ENCODE measurements at places on chromosomes 11 and 22.

GRCh38 chr11:128565881-128566280 is 21.5 kb downstream of the ETS1 start:
- H3K27me3 ChIP-seq = no peaks in the 10 kb centered on the region
- DNase-seq = peak; percentile 70
- H3K27ac ChIP-seq = no peak overlapping the region
- H3K4me3 ChIP-seq = no peak overlapping the region
- no peaks in the 10 kb centered on the region for H3K4me1 ChIP-seq
- H3K36me3 ChIP-seq = no peaks in the 10 kb centered on the region

GRCh38 chr22:17143826-17144225 is 15.3 kb downstream of the HDHD5 start:
- H3K4me1 ChIP-seq = no peaks in the 10 kb centered on the region
- DNase-seq = no peak
- no peaks in the 10 kb centered on the region for H3K27me3 ChIP-seq
- H3K27ac ChIP-seq = no peak overlapping the region
- H3K36me3 ChIP-seq = no peaks in the 10 kb centered on the region
- no peak overlapping the region for H3K4me3 ChIP-seq

- H3K36me3 ChIP-seq = no peaks in the 10 kb centered on the region
- peaks cover 1% of the 10 kb centered on the region for H3K4me1 ChIP-seq
- no peak for DNase-seq
- no peaks in the 10 kb centered on the region for H3K27me3 ChIP-seq
Measured at GRCh38 chr11:105027678-105028077, 4.7 kb upstream of the CASP5 start.

GRCh38 chr11:126914166-126914565 is 86.4 kb downstream of the KIRREL3 start:
- H3K27ac ChIP-seq = no peak overlapping the region
- no peak overlapping the region for H3K4me3 ChIP-seq
- no peaks in the 10 kb centered on the region for H3K36me3 ChIP-seq
- DNase-seq = no peak
- H3K27me3 ChIP-seq = no peaks in the 10 kb centered on the region
- H3K4me1 ChIP-seq = no peaks in the 10 kb centered on the region

GRCh38 chr11:75591966-75592365 is 29.9 kb downstream of the SERPINH1 start:
- H3K36me3 ChIP-seq = no peaks in the 10 kb centered on the region
- no peak overlapping the region for H3K27ac ChIP-seq
- H3K4me1 ChIP-seq = peaks cover 9% of the 10 kb centered on the region
- DNase-seq = no peak
- no peak overlapping the region for H3K4me3 ChIP-seq
- no peaks in the 10 kb centered on the region for H3K27me3 ChIP-seq

DNA sequence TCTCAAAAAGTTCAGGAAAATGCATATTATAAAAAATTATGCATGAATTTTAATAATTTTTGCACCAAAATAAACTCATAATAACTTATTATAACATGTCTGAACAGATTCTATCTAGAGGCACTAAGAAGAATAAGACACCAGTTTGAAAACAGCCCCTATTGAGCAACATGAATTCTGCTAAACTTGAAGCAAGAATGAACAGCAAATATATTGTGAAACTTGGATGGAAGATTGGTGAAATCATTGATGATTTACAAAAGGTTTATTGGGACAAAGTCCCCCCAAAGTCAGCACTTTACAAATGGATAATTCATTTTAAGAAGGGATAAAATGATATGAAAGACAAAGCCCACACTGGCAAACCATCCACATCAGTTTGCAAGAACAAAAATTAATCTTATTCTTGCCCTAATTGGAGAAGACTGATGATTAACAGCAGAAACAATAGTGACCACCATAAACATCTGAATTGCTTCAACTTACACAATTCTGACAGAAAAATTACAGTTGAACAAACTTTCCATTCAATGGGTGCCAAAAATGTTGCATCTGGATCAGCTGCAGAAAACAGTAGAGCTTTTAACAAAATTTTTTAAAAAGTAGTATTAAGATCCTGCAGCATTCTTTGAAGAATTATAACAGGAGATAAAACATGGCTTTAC is 257.5 kb upstream of the FAT3 start:
- H3K4me3 ChIP-seq = no peak overlapping the region
- H3K27me3 ChIP-seq = no peaks in the 10 kb centered on the region
- no peak overlapping the region for H3K27ac ChIP-seq
- DNase-seq = no peak

DNA sequence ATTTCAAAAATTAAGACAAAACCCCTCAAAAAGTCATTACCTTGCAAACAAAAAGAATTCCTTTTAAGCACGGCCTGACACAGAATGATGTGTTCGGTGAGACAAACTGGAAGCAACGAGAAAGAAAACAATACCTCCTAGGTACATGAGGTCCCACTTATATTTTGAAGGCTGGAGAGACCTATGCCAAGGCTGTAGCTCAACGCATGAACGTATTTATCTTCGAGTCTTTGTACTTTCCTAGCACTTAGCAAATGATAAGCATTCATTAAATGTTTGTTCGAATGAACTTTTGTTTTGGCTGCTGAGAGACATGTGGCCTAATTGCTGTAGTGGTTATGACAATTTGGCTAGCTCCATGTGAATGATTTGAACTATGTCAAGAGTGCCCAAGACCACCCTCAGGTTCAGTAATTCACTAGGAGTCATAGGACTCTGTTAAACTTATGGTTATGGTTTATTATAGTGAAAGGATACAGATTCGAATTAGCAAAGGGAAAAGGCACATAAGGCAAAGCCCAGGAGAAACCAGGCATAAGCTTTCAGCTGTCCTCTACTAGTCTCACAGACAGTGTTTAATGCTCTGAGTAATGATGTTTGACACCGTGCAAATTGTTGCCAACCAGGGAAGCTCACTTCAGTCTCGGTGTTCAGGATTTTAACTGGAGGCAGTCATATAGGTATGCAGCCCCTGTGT is 26.0 kb upstream of the HORMAD2 start:
- H3K27me3 ChIP-seq = no peaks in the 10 kb centered on the region
- no peak for DNase-seq
- H3K36me3 ChIP-seq = no peaks in the 10 kb centered on the region
- H3K4me3 ChIP-seq = no peak overlapping the region
- peak overlapping the region; percentile 7 for H3K27ac ChIP-seq

DNA sequence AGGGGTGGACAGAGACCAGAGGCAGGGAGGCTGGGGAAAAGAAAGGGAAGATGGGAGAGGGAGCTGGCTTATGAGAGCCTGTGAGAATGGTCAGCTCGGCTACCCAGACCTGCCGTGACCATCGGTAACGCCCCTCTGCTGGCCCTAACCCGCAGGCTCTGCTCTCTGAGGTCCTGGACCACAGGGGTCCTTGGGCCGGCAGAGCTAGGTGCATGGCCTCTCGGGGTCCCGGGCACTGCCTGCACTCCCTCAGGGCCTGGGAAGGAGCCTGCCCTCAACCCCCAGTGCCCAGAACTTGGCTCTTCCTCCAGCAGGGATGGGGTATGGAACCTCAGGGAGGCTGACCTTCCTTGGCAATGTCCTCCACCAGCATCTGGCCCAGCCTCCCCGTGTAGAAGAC is 13.2 kb downstream of the GGT5 start:
- no peak for DNase-seq
- no peaks in the 10 kb centered on the region for H3K36me3 ChIP-seq
- H3K27ac ChIP-seq = no peak overlapping the region
- H3K4me3 ChIP-seq = no peak overlapping the region
- peaks cover 5% of the 10 kb centered on the region for H3K4me1 ChIP-seq

- no peak overlapping the region for H3K27ac ChIP-seq
- no peaks in the 10 kb centered on the region for H3K4me1 ChIP-seq
- no peak overlapping the region for H3K4me3 ChIP-seq
- no peaks in the 10 kb centered on the region for H3K36me3 ChIP-seq
- H3K27me3 ChIP-seq = no peaks in the 10 kb centered on the region
Measured at GRCh38 chr11:10379871-10380568, 75.0 kb upstream of the AMPD3 start.

GRCh38 chr11:86481399-86481798 is 106.7 kb downstream of the CCDC81 start:
- no peak for DNase-seq
- H3K36me3 ChIP-seq = no peaks in the 10 kb centered on the region
- H3K27ac ChIP-seq = no peak overlapping the region
- H3K27me3 ChIP-seq = no peaks in the 10 kb centered on the region
- no peak overlapping the region for H3K4me3 ChIP-seq

GRCh38 chr11:69040581-69041260 is 8.0 kb upstream of the TPCN2 start:
- H3K36me3 ChIP-seq = no peaks in the 10 kb centered on the region
- no peak for DNase-seq
- H3K27me3 ChIP-seq = no peaks in the 10 kb centered on the region
- H3K4me3 ChIP-seq = no peak overlapping the region

GRCh38 chr11:84430661-84431060 is 1144.5 kb upstream of the CCDC90B start:
- peak; percentile 17 for DNase-seq
- H3K36me3 ChIP-seq = no peaks in the 10 kb centered on the region
- no peak overlapping the region for H3K27ac ChIP-seq
- peaks cover 5% of the 10 kb centered on the region for H3K27me3 ChIP-seq
- H3K4me3 ChIP-seq = no peak overlapping the region
- H3K4me1 ChIP-seq = no peaks in the 10 kb centered on the region

DNA sequence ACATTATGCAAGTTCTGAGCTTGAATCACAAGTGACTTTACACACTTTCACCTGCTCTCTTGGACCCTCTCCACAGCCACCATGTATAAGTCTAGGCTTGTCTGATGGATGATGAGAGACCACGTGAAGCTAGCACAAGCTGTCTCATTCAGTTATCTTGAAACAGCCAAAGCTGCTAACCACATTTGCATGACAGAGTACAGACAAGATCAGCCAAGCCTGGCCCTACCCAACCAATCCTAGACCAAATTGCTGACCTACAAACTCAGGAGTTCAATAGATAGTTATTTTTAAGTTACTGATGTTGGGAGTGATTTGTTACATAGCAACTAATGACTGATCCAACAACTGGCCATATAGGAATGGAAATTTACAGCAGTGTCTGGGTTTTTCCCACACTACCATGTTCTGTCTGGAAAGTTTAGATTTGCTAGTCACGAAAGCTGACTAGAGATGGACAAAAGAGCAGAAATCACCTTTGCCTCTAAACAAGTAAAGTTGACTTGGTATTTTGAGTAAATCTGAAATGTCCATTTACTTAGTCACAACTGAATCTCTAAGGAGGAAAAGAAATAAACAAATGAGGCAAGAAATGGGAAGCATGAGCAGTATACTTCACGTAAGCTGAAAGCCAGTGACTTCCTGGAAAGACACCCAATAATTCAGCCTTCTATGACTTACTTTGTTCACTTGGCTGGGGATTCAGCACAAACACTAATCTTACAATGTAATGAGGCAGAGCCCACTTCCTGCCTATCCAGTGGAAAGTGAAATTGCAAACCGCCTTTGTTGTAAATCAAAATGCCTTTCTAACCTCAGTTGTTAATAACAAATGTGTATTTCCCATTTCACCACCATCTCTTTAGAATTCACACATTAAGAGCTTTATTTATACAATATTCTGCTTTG is 101.7 kb downstream of the FAM181B start:
- H3K36me3 ChIP-seq = no peaks in the 10 kb centered on the region
- no peak overlapping the region for H3K27ac ChIP-seq
- H3K4me1 ChIP-seq = no peaks in the 10 kb centered on the region
- DNase-seq = no peak
- H3K27me3 ChIP-seq = no peaks in the 10 kb centered on the region

DNA sequence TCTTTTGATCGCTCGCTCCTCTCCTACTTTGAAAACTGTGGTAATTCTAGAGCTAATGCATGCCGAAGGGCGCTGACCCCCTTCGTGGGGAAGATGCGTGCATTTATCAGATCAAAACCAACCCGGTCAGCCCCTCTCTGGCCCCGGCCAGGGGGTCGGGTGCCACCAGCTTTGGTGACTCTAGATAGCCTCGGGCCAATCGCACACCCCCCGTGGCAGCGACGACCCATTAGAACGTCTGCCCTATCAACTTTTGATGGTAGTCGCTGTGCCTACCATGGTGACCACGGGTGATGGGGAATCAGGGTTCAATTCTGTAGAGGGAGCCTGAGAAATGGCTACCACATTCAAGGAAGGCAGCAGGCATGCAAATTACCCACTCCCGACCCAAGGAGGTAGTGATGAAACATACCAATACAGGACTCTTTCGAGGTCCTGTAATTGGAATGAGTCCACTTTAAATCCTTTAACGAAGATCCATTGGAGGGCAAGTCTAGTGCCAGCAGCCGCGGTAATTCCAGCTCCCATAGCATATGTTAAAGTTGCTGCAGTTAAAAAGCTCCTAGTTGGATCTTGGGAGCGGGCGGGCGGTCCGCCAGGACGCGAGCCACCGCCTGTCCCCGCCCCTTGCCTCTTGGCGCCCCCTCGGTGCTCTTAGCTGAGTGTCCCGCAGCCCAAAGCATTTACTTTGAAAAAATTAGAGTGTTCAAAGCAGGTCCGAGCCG is 3898.2 kb upstream of the OR11H1 start:
- H3K4me1 ChIP-seq = no peaks in the 10 kb centered on the region
- no peaks in the 10 kb centered on the region for H3K36me3 ChIP-seq
- no peak for DNase-seq
- no peak overlapping the region for H3K4me3 ChIP-seq
- H3K27me3 ChIP-seq = no peaks in the 10 kb centered on the region
- no peak overlapping the region for H3K27ac ChIP-seq

DNA sequence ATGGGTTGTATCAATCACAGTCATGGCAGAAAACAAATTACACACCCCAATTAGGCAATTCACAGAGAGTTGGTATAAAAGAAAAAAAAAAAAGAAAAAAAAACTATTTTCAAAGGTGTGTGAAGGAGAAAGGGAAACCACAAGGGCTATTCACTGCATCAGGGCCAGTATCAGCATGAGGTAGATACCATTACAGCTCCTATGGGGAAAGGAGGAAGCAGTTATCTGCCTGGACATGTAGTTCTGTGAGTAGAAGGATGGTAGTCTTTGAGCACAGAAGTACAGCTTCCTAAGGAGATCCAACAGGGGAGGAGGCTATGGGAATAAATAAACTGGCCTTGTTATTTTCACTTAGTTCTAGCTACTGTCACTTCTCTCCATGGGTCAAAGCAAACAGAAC is 746.1 kb downstream of the LUZP2 start:
- H3K4me1 ChIP-seq = no peaks in the 10 kb centered on the region
- DNase-seq = no peak
- H3K27ac ChIP-seq = no peak overlapping the region
- H3K27me3 ChIP-seq = no peaks in the 10 kb centered on the region
- H3K4me3 ChIP-seq = no peak overlapping the region
- no peaks in the 10 kb centered on the region for H3K36me3 ChIP-seq

GRCh38 chr11:8340296-8340695 is 76.6 kb upstream of the LMO1 start:
- H3K27me3 ChIP-seq = no peaks in the 10 kb centered on the region
- H3K27ac ChIP-seq = no peak overlapping the region
- H3K4me1 ChIP-seq = no peaks in the 10 kb centered on the region
- no peak overlapping the region for H3K4me3 ChIP-seq
- H3K36me3 ChIP-seq = no peaks in the 10 kb centered on the region

Data from hepatocyte (in vitro differentiated cells).